Activated CD8-positive, alpha-beta T cell treated with anti-CD3 and anti-CD28 coated beads for 36 hours (primary cell): ENCODE measurements at places on chromosomes 4 and X. TPM values are rescaled to one million over a fixed set of nuclear protein-coding genes. Genes with fewer than 3 reads are reported as not detected.

GRCh38 chrX:113741744-113742143, 842.1 kb upstream of the HTR2C start:
- H3K36me3 ChIP-seq, result no peaks in the 10 kb centered on the region
- H3K4me1 ChIP-seq, result no peaks in the 10 kb centered on the region
- no peak overlapping the region for H3K4me3 ChIP-seq
- no peak for DNase-seq
- no peak overlapping the region for H3K27ac ChIP-seq
- no peaks in the 10 kb centered on the region for H3K27me3 ChIP-seq

Gene FAM9C
- not detected for total RNA-seq

DNA sequence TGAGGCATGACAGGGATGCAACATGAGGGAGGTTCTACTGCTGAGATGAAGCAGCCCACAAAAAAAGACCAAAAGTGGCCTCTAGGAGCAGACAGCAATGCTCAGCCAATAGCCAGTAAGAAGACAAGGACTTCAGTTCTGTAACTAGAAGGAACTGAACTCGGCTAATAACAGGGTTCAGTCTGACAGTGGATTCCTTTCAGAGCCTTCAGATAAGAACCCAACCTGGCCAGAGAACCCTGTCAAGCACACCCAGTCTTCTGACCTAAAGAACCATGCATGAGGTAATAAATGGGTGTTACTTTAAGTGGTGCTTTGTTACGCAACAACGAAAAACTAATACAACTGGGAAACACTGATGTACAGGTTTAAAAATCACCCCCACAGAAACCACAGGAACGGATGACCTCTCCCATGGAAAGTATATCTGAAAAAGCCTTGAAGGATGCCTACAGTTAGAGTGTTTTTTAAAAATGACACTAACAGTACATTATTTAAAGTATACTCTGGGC, 94.6 kb downstream of the PAPSS1 start:
- no peak overlapping the region for H3K27ac ChIP-seq
- peaks cover 2% of the 10 kb centered on the region for H3K4me1 ChIP-seq
- H3K4me3 ChIP-seq, result no peak overlapping the region

Gene GUCY1B1
- total RNA-seq, result 0.27 TPM

Gene FAM47A
- total RNA-seq, result not detected

DNA sequence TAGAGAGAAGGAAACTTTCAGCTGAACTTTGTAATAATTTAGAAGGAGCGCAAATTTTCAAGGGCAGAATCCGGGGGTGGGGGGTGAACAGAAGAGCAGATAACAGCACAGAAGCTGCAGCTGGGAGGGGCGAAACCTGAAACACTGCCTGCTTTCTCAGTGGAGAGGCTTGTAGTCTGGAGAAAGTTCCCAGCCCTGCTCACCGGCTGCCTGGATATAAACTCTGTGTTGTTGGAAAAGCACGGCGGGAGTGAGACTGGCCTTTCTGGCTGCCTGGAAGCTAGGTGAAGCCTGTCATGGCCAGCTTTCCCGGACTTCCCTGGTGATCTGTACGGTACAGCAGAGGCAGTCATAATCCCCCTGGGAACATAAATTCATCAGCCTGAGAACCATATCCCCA, 1352.1 kb upstream of the DIAPH2 start:
- DNase-seq, result no peak
- no peaks in the 10 kb centered on the region for H3K27me3 ChIP-seq
- no peak overlapping the region for H3K27ac ChIP-seq
- no peaks in the 10 kb centered on the region for H3K36me3 ChIP-seq
- H3K4me3 ChIP-seq, result no peak overlapping the region
- no peaks in the 10 kb centered on the region for H3K4me1 ChIP-seq

Gene GJB1
- not detected for total RNA-seq

GRCh38 chr4:162170509-162170908, 6.7 kb upstream of the FSTL5 start:
- no peaks in the 10 kb centered on the region for H3K4me1 ChIP-seq
- no peak overlapping the region for H3K27ac ChIP-seq
- no peaks in the 10 kb centered on the region for H3K36me3 ChIP-seq
- no peak overlapping the region for H3K4me3 ChIP-seq
- no peak for DNase-seq

Gene BMP3
- not detected for total RNA-seq

Gene SLC16A2
- 0.36 TPM for total RNA-seq

DNA sequence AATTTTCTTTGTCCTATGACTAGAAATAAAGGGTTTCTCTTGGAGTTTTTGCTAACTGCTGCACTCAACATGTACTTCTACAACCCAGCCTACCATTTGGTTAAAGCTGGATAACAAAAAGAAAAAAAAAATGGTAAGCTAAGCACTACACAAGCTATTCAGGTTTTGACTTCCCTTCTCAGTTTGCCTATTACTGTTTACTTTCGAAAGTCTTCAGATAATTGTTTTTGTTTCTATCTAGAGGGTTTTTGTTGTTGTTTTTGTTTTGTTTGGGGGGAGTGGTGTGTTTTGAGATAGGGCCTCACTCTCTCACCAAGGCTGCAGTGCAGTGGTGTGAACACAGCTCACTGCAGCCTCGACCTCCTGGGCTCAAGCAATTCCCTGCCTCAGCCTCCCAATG, 46.6 kb downstream of the CLOCK start:
- H3K4me1 ChIP-seq, result peaks cover 6% of the 10 kb centered on the region
- peaks cover 20% of the 10 kb centered on the region for H3K36me3 ChIP-seq
- H3K27me3 ChIP-seq, result no peaks in the 10 kb centered on the region
- no peak for DNase-seq

GRCh38 chrX:66126662-66127061, 37.4 kb upstream of the HEPH start:
- no peak overlapping the region for H3K27ac ChIP-seq
- H3K4me1 ChIP-seq, result no peaks in the 10 kb centered on the region
- no peak for DNase-seq
- no peak overlapping the region for H3K4me3 ChIP-seq

Gene SH3RF1
- total RNA-seq, result 0.34 TPM

GRCh38 chrX:108309144-108309543, 129.1 kb downstream of the COL4A6 start:
- H3K27me3 ChIP-seq, result no peaks in the 10 kb centered on the region
- H3K36me3 ChIP-seq, result no peaks in the 10 kb centered on the region
- no peak overlapping the region for H3K27ac ChIP-seq
- no peak for DNase-seq
- no peaks in the 10 kb centered on the region for H3K4me1 ChIP-seq
- H3K4me3 ChIP-seq, result no peak overlapping the region

Gene SLITRK2
- total RNA-seq, result not detected

DNA sequence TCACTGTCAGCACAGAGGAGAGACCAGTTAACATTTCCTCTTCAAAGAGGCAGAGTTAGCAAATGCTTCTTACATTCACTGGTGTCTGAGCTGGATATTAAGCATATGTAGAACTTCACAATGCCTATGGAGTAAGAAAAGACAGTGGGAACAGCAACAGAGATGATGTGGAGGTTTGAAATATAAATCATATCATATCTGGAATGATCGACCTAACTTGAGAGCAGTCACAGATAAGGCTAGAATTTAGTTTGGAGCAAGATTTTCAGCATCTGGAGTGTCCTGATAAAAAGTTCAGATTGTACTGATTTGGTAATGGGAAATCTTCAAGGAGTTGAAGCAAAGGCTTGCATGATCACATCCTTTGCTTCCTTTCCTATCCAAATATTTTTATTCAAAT, 90.5 kb upstream of the ANKRD50 start:
- no peak overlapping the region for H3K27ac ChIP-seq
- DNase-seq, result no peak
- H3K36me3 ChIP-seq, result no peaks in the 10 kb centered on the region
- no peaks in the 10 kb centered on the region for H3K4me1 ChIP-seq

Gene ERAS
- not detected for total RNA-seq

GRCh38 chrX:129840344-129840743, 3.3 kb downstream of the ZDHHC9 start:
- no peaks in the 10 kb centered on the region for H3K27me3 ChIP-seq
- H3K27ac ChIP-seq, result no peak overlapping the region
- peaks cover 9% of the 10 kb centered on the region for H3K36me3 ChIP-seq
- H3K4me3 ChIP-seq, result no peak overlapping the region

DNA sequence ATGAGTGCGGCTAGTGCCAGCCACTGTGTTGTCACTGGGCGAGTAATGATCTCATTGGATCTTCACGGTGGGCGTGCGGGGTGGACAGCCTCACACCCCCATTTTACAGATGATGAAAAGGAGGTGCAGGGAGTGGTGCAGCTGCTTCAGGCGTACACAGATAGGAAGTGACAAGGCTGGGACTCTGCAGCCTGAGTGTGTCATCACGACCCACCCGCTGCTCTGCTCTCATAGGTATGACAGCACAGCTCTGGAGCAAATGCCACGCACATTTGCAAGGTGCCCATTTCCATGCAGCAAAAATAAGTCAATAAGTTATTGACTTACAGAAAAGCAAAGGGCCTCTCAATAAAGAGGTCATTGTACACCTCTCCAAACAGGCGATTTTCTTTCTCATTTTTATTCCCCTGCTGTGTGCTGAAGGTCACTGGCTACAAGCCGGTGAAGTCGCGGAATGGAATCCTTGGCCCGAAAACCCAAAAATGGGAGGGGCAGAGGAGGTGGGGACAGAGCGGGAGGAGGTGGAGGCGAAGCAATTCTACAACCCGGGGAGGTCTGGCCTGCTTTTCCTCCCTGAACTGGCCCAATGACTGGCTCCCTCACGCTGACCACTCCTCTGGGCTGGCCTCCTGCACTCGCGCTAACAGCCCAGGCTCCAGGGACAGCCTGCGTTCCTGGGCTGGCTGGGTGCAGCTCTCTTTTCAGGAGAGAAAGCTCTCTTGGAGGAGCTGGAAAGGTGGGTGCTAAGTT, at the start of gene SOD3:
Gene SOD3, plus strand, starts transcription at position 658 of the 750 bp plus-strand sequence. CDS start 3,949 bp downstream, outside the sequence.
- no peak for DNase-seq
- H3K4me1 ChIP-seq, result no peaks in the 10 kb centered on the region
- H3K36me3 ChIP-seq, result no peaks in the 10 kb centered on the region
- peaks cover 20% of the 10 kb centered on the region for H3K27me3 ChIP-seq
